Renal pelvis (tissue), 12 donors: ENCODE measurements at places on chromosomes 1 and 21.

- no peak for DNase-seq
Measured at GRCh38 chr1:68338081-68338480, 105.8 kb upstream of the WLS start.

GRCh38 chr1:38121231-38121680 lies 74.7 kb upstream of the POU3F1 start:
- no peak for DNase-seq

DNA sequence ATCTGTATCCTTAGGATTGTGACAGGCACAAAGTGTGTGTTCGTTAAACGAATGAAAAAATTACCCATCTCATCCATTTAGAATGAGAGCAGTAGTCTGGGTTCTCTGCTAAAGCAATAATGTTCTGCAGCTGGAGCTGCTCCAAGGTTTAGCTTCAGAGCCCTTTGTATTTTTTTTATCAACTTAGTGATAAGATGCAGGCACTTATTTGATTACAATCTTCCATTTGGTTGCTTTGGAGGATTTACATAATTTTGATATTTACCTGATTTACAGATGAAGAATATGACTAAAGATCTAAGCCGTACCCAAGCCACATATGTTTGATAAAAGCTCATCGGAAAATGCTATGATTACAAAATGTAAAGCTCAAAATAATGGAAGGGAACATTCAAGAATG lies 201.2 kb downstream of the KCTD3 start:
- DNase-seq = no peak

- no peak for DNase-seq
Measured at GRCh38 chr1:52056937-52057231, 789 bp downstream of the BTF3L4 start.

DNA sequence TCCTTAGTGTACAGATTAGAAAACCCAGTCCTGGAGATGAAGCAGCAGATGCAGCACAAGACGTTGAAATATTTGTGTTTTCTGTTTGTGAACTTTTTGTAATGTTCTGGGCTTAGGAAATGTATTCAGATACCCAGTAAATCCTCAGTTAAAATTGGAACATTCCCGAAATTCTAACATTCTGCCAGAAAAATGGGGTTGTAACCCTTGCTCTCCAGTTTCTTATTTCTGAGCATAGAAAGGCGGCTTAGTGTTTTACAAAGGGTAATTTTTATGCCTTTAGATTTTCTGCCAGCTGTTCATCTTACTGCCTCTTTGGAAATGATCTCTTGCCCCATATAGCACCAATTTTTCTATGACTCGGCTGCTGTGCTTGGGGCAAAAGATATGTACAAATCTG lies 20.6 kb downstream of the DDI2 start:
- DNase-seq = no peak

GRCh38 chr1:119648620-119649004 lies 546 bp upstream of the ZNF697 start:
- DNase-seq = no peak

DNA sequence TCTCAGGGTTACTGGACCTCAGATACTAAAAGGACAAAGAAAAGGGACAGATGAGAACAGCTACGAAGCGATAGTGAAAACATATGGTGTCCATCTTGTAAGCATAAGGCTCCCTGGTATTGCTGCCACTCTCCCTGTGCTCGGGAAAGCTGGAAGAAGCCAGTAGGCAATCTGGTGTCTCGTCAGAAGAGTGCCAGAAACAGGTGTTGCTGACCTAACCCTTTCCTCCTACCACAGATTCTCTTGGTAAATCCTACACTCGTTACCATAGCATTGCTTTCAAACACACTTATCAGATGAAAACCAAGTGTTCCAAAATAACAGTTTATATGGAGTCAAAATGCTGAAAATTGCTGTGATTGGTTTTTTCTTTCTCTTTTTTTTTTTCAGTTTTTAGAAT lies 146.3 kb downstream of the NRIP1 start:
- DNase-seq = no peak

DNA sequence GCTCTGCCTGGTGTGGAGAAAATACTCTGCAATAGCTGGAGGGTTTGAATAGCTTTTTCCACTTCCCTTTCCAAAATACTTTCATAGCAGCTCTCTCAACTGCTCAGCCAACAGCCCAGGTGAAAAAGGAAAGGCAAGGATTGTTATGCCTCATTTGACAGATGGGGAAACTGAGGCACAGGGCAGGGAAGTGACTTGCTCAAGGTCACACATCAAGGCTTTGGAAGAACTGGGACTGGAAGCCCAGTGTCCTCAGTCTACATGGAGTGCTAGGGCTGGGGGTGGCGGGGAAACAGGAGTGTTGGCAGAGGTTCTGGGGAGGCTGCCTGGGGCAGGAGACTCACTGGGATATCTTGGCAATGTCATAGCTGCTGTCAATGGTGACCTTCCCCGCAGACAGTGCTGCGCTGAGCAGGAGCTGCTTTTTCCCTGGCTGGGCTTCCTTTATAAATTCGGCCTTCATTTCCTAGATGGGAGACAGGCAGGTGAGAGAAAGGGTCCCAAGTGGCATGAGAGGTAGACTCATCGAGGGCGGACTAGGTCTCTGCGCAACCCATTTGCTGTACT lies 4.0 kb downstream of the CHI3L1 start:
- DNase-seq = no peak

- no peak for DNase-seq
Measured at GRCh38 chr1:21906173-21907078, 30.7 kb downstream of the HSPG2 start.

DNA sequence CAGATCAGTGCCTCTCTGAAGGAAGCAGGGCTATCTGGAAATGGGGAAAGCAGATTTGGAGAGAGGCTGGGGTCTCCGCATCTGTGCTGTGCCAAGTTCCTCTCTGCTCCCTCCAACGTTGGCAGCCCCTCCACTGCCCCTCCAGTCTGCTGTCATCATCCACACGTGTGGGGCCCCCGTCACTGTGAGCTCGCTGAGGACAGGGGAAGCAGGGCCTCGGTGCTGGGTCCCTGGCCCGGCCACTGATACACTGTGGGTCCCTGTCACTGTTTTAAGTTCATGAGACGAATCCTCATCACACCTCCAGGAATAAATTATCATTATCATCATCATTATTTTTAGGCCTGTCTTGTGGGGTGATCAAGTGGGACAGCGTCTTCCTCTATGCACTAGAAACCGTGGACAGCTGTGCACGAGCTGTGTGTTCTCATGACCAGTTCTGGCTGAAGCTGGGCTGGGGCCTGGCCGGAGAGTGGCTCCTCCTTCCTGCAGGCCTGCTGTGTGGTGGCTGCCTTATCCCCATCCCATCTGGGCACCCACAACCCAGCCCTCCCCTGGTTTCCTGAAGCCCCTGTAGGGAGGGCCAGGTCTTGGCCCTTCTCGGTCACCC lies 52.2 kb downstream of the DMRTB1 start:
- no peak for DNase-seq

- DNase-seq = peak; percentile 49
Measured at GRCh38 chr1:17335821-17336710, 28.1 kb downstream of the PADI4 start.

GRCh38 chr1:172390301-172390682 lies 30.2 kb upstream of the C1orf105 start:
- no peak for DNase-seq

DNA sequence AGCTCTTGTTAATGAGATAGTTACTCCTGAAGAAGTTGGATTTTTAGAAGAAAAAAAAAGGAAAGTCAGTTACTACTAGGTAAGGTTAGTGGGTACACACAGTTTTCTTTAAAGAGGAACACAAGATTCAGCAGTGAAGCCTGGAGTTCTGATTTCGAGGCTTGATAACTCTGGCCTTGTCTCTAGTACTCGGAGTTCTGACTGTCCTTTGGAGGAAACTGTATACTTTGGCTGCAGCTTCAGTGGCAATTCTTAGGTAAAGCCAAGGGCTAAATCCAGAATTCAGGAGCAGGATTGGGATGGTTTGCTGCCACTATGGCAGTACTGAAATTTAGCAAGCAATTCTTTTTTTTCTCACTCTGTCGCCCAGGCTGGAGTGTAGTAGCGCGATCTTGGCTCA lies 9.2 kb downstream of the ACADM start:
- no peak for DNase-seq

DNA sequence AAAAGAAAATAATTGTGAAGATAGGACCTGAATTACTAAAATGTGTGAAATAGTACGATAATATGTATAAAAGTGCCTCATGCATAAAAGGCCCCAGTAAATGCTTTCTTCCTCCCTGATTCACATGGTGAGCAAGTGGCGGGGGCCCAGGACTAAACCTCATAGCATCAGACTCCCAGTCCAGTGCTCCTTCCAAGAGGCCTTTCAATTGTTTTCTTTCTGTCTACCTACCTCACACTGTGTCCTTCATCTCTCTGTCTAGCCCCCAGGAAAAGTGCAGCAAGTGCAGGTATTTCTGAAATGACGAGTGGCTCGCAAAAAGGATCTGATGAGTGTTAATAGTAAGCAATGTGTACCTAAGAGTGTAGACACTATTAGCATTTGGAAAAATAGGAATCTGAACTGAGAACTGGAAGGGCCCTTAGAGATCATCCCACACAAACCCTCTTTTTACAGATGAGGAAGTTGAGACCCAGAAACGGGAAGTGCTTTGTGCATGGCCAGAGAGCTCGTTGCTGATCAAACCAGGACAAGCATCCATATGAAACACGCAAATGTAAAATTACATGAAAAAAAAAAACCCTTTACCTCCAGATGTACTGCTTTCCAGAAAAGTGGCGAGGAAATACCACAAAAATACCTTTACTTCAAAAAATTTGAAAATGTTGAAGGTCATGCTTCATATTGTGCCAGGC lies 118.2 kb upstream of the HOOK1 start:
- DNase-seq = no peak

GRCh38 chr1:173328961-173329360 lies 121.8 kb upstream of the TNFSF4 start:
- no peak for DNase-seq

GRCh38 chr1:116573431-116574095 lies 2.7 kb upstream of the CD58 start:
- no peak for DNase-seq

- no peak for DNase-seq
Measured at GRCh38 chr1:35554266-35555211, 2.7 kb downstream of the KIAA0319L start.

DNA sequence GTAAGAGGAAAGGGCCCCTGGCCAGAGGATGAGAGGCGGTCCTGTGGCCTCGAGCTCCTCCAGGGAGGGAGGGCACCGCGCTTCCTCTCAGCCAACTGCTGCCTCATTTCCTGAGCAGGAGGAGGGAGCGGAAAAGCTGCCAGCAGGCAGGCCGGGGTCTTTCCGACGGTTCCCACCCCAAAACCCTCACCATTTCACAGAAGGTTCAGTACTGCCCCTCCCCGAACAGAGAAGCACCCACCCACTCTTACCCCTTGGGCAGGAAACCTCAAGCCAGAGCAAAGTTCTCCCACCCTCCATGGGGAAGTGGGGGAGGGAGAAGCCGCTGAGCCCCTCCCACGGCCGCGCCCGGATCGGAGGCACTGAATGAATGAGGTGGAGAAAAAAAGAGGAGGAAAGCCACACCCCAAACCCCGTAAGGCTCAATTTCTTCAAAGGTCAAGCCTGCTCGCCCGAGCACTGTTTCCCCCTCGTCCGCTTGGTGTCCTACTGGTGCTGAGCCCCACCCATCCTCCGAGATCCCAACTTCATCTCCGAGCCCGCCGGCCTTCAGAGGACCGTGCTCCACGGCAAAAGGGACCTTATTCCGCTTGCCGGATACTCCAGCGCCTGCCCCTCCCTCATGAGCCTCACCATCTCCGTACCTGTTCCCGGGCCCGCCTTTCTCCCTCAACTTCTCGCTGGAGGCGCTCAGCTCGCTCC lies 9.4 kb downstream of the TPM3 start:
- DNase-seq = peak; percentile 50

DNA sequence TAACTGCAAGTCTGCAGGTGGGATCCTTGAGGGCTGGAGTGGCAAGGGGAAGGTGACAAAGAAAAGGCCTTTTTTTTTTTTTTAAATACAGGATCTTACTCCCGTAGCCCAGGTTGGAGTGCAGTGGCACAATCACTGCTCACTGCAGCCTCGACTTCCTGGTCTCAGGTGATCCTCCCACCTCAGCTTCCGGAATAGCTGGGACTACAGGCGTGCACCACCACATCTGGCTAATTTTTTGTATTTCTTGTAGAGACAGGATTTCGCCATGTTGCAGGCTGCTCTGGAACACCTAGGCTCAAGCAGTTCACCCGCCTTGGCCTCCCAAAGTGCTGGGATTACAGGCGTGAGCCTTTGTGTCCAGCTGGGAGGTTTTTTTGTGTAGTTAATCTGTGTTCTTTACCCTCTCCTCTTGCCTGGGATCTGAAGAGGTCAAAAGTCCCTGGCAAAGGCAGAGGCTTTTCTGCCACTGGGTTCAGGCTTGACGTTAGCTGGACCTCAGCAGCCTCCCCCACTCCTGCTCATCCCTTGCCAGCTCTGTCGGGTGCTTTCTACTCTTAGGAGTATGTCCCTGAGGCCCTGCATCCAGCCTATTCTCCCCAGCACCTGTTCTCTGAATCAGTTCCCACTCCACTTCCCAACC lies 5.2 kb downstream of the IL6R start:
- no peak for DNase-seq

- peak; percentile 40 for DNase-seq
Measured at GRCh38 chr1:65255035-65255655, 54.2 kb upstream of the DNAJC6 start.

DNA sequence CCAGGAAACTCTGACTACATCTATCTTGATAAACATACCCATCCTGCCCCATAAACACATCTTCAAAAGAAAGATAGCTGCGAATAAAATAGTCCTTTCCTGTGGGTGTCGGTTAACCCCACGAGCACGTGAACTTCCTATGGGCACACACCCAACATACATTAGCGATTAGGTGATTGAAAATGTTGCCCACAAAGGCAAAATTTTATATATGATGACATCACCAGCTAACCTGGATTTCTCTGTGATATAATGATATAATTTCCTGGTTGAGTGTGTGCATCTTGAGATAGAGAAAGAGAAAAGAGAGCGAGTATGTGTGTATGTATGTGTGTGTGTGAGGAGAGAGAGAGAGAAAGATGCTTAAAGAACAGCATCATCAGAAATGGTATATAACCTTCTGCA lies 296.1 kb downstream of the PTPRC start:
- no peak for DNase-seq

- DNase-seq = no peak
Measured at GRCh38 chr1:206460836-206461426, 9.3 kb upstream of the IKBKE start.

DNA sequence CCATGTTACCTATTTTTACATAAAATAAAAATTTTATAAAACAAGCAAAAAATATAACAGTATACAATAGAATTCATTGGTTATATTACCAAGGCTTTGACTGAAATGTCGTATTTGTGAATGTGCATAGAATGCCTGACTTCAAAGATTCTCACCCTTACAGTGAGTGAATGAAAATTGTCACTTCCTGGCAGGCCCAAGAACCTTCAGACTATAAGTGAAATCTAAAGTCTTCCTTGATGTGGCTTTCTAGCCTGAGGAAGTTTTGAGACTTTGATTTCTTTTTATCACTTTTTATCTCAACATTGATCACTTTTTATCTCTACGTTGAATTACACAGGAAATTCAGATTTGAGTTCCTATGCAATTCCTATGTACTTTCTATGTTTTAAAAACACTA lies 104.7 kb upstream of the KIAA0040 start:
- no peak for DNase-seq

GRCh38 chr1:38183096-38183495 lies 136.5 kb upstream of the POU3F1 start:
- no peak for DNase-seq

GRCh38 chr1:46477153-46477929 lies 12.3 kb upstream of the DMBX1 start:
- DNase-seq = no peak
